Umbilical cord (tissue), 2 donors: ENCODE measurements at places on chromosomes 1 and 21.

DNA sequence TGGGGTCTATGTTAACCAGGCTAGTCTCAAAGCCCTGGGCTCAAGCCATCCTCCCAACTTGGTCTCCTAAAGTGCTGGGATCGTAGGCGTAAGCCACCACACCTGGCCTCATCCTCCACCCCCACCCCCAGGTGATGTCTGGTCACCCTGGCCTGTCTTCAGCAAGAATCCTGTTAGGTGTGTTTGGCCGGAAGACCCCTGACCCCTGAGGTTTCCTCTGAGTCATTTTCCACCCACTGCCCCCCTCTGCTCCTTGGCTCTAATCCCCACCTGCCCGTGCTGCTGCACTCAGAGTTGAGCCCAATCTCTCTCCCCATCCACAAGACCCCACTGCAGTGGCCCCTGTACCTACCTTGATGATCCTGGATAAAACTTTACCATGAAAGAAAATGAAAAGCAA, 25.2 kb downstream of the SLC66A1 start:
- no peak for DNase-seq

- DNase-seq = no peak
Observed at GRCh38 chr1:234901491-234902049, 227.1 kb downstream of the TOMM20 start.

DNA sequence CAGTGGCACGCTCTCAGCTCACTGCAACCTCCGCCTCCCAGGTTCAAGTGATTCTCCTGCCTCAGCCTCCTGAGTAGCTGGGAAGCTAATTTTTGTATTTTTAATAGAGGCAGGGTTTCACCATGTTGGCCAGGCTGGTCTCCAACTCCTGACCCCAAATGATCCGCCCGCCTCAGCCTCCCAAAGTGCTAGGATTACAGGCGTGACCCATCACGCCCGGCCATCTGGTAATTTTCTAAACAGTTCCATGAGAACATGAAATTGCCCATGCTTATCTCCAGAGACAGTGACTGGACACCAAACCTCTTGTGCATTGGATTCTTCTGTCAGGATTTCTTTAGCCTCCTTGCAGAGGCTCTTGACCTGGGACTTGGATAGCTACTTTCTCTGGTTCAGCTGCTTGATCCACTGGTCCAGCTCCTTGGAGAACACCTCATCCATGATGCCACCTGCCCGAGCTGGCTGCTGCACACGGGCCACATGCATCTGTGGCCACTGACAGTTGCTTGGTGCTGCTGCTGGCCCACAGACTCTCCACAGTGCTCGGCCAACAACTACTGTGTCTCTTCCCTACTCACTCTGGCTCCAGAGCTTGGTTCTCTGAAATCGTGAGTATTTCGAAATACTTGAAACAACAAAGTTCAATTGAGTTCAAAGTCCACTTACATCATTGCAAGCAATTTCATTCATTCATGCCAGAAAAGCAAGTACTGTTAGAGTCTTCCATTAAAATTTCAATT, 40.0 kb upstream of the CTPS1 start:
- DNase-seq = peak; percentile 11

- no peak for DNase-seq
Observed at GRCh38 chr21:18411565-18411964, 8.0 kb upstream of the TMPRSS15 start.

DNA sequence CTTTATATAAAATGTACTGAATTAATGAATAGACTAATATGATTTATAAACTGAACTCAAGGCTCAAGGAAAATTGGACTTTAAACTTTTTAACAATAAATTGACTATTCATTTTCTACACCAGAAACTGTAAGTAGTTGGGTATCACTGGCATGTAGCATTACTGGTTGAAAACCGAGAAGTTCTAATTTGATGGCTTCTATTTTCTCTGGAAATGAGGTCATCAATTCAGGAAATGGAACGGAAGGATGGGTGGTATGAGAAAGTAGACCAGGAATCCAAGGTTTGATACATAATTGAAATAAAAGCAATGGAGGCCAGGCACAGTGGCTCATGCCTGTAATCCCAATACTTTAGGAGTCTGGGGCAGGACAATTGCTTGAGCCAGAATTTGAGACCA, 50.4 kb downstream of the RERE start:
- no peak for DNase-seq

- DNase-seq = peak; percentile 54
Observed at GRCh38 chr1:212542761-212543187, 65.8 kb upstream of the ATF3 start.

- DNase-seq = no peak
Observed at GRCh38 chr1:25676488-25676887, 59.9 kb downstream of the MAN1C1 start.

- no peak for DNase-seq
Observed at GRCh38 chr21:37601915-37602314, 235.3 kb downstream of the DYRK1A start.

DNA sequence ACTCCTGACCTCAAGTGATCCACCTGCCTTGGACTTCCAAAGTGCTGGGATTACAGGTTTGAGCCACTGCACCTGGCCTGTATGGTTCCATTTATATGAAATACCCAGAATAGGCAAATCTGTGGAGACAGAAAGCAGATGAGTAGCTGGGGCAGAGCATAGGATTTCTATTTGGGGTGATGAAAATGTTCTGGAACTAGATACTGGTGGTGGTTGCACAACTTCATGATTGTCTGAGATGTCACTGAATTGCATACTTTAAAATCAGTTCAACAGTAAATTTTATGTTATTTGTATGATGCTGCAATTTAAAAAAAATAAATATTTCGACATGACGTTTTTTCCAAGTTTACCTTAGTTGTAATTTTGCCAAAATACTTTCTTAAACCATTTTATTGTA, 23.9 kb downstream of the ITSN1 start:
- no peak for DNase-seq

- DNase-seq = peak; percentile 20
Observed at GRCh38 chr1:231729544-231729943, 103.0 kb downstream of the DISC1 start.

DNA sequence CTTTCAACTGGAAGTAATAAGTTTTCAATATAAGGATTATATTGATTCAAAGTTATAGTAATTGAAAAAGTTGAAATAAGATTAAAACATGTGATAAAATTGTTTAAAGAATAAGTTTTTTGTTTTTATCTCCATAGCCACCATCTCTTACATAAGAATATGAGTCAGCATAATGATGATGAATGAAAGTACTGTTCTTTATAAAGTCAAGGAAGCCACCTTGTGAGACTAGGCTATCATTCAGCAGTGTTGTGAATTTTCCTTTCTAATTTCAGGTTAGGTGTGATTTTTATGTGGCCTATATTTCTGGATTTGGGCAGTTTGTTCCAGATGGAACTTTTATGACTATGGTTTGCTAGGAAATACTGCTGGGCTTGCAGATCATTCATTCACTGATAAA, 22.4 kb upstream of the ASB17 start:
- DNase-seq = no peak

GRCh38 chr1:30052178-30052577, 671.2 kb downstream of the MATN1 start:
- no peak for DNase-seq

DNA sequence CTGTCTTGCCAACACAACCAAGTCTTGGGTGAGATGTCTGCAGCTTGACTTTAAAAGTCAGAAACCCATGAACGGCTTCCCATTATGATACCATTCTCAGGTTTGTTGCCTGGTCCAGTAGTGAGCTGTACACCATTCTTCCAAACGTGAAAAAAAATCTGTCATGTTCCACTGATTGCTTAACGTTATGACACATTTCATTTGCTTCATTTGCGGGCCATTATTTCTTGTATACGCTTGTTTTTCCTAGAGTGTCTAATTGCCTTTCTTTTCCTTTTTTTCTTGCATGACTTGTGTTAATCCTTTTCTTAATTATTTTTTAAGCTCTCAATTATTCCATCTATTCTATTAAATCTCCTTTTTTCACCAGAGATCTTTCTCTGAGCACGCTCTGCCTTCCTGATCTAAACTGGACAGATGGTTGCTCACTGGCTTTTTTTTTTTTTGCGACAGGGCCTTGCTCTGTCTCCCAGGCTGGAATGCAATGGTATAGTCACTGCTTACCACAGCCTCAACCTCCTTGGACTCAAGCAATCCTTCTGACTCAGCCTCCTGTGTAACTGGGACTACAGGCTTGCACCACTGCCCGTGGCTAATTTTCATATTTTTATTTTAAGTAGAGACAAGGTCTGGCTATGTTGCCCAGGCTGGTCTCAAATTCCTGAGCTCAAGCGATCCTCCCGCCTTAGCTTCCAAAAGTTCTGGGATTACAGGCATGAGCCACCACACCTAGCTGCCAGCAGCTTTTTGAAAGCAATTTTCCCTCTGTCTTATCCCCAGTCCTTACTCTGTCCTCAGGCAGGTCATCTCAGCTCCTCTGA, 31.7 kb upstream of the CAMTA1 start:
- no peak for DNase-seq

- peak; percentile 88 for DNase-seq
Observed at GRCh38 chr1:29793101-29793546, 556.8 kb downstream of the PTPRU start.

GRCh38 chr1:157725221-157725577, 24.6 kb upstream of the FCRL3 start:
- no peak for DNase-seq

DNA sequence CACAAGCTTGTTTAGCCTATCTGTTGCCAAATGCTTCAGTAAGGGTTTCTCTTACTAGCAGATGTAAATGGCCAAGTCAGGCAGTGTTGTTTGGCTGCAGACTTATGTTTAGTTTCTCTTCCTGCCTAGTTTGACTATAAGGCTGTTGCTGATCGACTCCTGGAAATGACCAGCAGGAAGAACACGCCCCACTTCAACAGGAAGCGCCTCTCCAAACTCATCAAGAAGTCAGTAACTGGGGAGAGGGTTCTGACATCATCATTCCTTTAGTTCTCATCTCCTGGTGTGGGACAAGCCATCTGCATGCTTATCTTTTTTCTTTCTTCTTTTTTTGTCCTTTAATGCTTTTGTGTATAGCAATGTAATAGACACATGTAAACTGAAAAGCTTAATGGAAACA, 25.1 kb downstream of the RRP1B start:
- DNase-seq = no peak

DNA sequence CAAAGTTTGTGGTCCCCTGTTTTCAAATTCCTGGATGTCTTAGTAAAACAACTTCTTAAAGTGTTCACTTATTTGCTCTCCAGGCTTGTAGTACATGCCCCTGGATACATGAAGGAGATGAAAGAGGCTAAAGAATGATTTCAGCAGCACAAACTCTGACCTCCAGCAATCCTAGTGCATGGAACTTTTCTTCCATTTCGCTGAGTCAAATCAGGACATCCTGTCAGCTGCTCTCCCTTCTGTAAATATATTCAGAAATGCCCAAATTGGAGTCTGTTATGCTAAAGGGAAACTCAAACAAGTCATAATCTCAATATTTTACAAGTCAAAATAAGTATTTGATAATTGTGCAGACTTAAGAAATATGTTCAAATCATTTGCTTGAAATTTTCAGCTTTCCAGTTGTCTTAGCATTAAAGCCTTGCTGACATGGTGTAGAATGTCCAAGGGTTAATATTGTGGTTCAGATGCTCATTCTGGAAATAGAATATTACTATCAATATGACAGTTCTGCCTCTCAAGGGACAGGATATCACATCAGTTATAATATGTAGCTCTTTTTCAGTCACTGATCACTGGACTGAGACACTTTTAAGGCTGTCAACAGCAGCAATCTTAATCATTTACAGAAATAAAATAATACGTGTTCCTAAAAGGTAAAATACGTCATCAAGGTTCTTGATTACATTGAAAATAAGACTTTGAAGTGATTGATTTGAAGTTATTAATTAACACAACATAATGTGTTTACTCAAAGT, 1157.3 kb downstream of the PLA2G4A start:
- no peak for DNase-seq

GRCh38 chr1:228860911-228861831, 125.9 kb downstream of the RHOU start:
- peak; percentile 92 for DNase-seq

DNA sequence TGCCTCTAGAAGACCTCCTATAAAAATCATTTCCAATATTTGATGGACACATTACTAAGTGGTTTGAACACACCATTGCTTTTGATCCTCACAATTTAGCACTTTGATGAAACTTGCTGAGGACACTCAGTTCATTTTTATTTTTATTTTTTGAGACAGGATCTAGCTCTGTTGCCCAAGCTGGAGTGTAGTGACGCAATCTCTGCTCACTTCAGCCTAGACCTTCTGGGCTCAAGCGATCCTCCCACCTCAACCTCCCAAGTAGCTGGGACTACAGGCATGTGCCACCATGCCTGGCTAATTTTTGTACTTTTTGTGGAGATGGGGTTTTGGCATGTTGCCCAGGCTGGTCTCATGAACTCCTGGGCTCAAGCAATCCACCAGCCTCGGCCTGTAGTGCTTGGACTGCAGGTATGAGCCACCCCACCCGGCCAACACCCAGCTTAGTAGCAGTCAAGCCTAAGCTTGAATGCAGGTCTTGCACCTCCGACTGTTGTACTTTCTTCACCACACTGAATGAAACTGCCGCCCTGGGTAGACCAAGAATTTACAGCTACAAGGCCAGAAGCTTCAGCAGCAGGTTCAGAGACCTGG, 24.8 kb upstream of the ATP2B4 start:
- no peak for DNase-seq

- DNase-seq = no peak
Observed at GRCh38 chr1:156106624-156107488, 7.7 kb upstream of the LMNA start.

- peak; percentile 21 for DNase-seq
Observed at GRCh38 chr21:28805885-28806284, 186.8 kb downstream of the LTN1 start.

GRCh38 chr1:154996966-154997701, 3.7 kb downstream of the LENEP start:
- no peak for DNase-seq

- DNase-seq = peak; percentile 45
Observed at GRCh38 chr1:27643600-27644368, 8.8 kb upstream of the FGR start.

DNA sequence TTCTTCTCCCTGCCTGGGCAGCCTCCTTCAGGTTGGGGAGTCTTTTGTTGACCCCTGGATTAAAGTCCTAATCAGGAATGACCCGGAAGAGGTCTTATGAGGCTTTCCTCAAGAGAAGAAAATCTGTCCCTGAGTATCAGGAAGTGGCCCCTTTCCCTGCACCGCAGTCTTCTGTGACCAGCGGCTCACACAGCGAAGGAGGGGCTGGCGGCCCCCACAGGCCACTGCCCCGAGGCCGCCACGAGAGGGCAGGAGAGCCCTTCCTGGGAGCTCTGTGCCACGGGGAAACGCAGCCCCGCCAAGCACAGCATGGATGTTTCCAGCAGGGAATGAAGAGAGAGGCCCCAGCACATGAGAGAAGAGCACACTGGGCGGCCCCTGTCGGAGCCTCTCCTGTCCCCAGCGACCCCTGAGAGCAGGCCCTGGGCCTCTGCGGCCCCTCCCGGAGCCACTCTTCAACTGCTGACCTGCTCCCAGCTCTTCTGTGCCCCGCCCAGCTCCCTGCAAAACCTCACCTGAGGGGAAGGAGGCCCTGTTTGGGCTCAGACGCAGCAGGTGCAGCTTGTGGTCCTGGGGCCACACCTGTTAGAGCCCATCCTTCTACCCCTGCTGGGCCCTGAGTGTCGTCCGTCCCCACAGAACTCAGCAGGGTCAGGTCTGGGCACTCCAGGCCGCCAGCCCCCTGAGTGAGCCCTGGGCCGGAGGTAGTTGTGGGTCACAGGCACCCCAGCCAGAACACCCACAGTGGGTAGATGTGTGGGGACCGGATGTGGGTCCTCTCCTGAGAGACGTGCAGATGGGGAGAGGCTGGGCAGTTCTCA, 4.9 kb upstream of the POFUT2 start:
- DNase-seq = peak; percentile 93

GRCh38 chr1:153587314-153587713, 21.7 kb upstream of the S100A2 start:
- DNase-seq = no peak

- DNase-seq = no peak
Observed at GRCh38 chr21:36423771-36424433, 38.7 kb downstream of the CHAF1B start.
